ENCODE measurements at places on chromosomes 1 and 21. TPM values are rescaled to one million over a fixed set of nuclear protein-coding genes. Genes with fewer than 3 reads are reported as not detected.

The KCNK2 gene
- total RNA-seq: 22.6 TPM

The C1orf87 gene
- total RNA-seq: not detected

The SEMA4A gene
- total RNA-seq: 37.1 TPM

The CTH gene
- total RNA-seq: 22.2 TPM

GRCh38 chr1:101136739-101137138 lies 100.1 kb upstream of the S1PR1 start:
- H3K27ac ChIP-seq: no peak overlapping the region
- H3K36me3 ChIP-seq: no peaks in the 10 kb centered on the region
- no peaks in the 10 kb centered on the region for H3K27me3 ChIP-seq
- no peak for DNase-seq
- no peak overlapping the region for H3K4me3 ChIP-seq
- no peaks in the 10 kb centered on the region for H3K4me1 ChIP-seq

GRCh38 chr1:25689686-25690381 lies 73.2 kb downstream of the MAN1C1 start:
- no peak overlapping the region for H3K4me3 ChIP-seq
- no peak for DNase-seq
- no peaks in the 10 kb centered on the region for H3K36me3 ChIP-seq
- H3K4me1 ChIP-seq: peaks cover 22% of the 10 kb centered on the region

DNA sequence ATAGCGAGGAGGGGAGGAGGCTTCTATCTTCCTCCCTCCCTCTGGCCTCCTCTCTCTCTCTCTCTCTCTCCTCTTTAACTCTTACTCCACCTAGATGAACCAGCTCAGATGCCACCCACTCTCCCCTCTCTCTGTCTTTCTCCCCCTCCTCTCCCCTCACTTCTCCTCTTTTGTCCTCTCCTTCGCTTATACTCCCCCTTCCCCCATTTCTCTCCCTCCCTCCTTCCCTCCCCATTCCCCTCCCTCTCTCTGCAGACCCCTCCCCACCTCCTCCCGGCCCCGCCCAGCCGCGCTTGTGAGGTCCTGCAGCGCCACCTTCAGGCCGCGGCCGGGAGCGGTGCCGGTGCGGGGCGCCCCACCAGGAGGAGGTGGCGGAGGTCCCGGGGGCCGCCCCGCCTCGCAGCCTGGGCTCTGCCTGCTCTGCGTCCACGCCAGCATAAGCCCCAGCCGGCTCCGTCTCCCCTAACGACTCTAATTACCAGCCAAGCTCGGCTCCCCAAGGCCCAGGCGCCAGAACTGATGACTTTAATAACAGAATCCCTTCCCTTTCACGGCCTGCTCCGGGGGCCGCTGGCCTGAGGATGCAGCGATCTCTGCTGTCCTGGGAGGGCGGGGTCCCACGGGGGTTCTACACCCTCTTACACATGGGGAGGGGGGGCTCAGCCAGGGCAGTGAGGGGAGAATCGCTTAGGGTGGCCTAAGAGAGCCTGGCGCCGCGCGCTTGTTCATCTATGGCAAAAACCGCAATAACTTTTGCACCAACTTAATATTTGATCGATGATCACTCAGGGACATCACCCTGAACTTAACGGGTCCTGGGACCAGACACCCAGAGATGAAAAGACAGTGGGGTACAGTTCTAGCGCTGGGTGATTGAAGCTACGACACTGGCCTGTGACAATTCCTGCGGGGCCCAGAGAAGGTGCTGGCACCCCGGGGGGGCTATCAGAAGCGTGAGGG lies 637.3 kb downstream of the MATN1 start:
- no peaks in the 10 kb centered on the region for H3K27me3 ChIP-seq
- H3K36me3 ChIP-seq: no peaks in the 10 kb centered on the region
- no peak overlapping the region for H3K4me3 ChIP-seq
- peaks cover 6% of the 10 kb centered on the region for H3K4me1 ChIP-seq
- no peak overlapping the region for H3K27ac ChIP-seq

DNA sequence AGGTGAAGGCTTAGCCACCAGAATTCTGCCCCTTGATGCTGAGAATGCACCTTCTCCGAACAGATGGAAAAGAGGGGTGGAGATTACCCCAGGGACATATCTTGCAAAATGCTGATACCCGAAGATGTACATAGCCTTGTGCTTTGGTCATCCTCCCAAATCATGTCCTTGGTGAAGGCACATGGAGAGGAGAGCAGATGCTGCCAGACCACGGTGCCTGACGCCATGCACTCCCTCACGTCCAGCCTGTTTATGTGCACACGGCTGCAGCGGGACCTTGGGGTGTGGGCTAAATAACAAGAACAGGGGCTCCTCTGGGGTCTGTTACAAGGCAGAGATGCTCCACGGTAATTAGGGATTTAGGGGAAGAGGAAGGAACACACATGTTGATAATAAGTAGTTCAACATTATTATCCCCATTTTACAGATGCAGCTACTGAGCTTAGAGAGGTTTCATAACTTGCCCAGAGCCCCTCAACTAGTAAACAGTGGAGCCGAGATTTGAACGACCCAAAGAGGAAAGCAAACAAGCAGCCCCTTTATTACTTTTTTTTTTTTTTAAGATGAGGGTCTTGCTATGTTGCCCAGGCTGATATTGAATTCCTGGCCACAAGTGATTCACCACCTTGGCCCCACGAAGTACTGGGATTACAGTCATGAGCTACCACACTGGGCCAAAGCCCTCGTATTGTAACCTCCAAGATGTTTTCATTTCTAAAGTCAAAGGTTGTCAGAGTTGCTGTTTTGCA lies 12.9 kb downstream of the EPHX1 start:
- H3K36me3 ChIP-seq: peaks cover 4% of the 10 kb centered on the region
- no peak for DNase-seq
- H3K27ac ChIP-seq: peak overlapping the region; percentile 38
- no peaks in the 10 kb centered on the region for H3K27me3 ChIP-seq

GRCh38 chr1:178645157-178645807 lies 79.8 kb upstream of the RALGPS2 start:
- H3K36me3 ChIP-seq: no peaks in the 10 kb centered on the region
- H3K4me1 ChIP-seq: no peaks in the 10 kb centered on the region
- H3K27ac ChIP-seq: no peak overlapping the region
- H3K27me3 ChIP-seq: no peaks in the 10 kb centered on the region
- no peak for DNase-seq
- H3K4me3 ChIP-seq: no peak overlapping the region

GRCh38 chr21:43953021-43953420 lies 59.1 kb upstream of the TRAPPC10 start:
- no peaks in the 10 kb centered on the region for H3K4me1 ChIP-seq
- H3K36me3 ChIP-seq: no peaks in the 10 kb centered on the region
- no peak for DNase-seq
- H3K27ac ChIP-seq: no peak overlapping the region

GRCh38 chr1:243397613-243398321 lies 141.9 kb downstream of the SDCCAG8 start:
- H3K4me1 ChIP-seq: no peaks in the 10 kb centered on the region
- H3K36me3 ChIP-seq: no peaks in the 10 kb centered on the region
- no peak for DNase-seq
- no peaks in the 10 kb centered on the region for H3K27me3 ChIP-seq
- no peak overlapping the region for H3K27ac ChIP-seq
- H3K4me3 ChIP-seq: no peak overlapping the region

DNA sequence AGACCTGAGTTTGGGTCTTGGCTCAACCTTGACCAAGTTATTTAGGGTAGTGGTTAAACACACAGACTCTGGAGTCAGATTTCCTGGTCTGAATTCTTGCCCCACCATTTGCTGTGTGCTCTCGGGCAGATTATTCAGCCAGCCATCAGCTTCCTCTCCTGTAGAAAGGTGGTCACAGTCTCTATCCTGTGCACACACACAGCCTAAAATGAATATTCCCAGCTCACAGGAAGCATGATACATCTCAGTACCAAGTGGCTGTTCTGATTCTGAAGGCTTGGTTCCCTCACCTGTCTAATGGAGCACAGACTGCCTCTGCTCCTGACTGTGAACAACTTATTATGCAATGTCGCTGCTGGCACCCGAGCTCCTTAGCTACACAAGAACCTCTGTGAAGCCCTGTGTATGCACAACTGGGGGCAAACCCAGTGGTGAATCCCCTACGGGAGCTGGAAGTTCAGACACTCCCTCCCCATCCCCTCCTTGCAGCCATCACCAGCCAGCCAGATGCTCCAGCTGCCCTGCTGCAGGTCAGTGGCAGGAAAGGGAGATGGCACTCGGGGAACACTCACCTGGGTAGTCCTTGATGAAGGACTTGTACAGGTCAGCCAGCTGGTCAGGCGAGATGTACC lies 13.7 kb downstream of the ENO1 start:
- no peak for DNase-seq
- no peak overlapping the region for H3K27ac ChIP-seq
- H3K36me3 ChIP-seq: peaks cover 86% of the 10 kb centered on the region
- H3K27me3 ChIP-seq: no peaks in the 10 kb centered on the region

DNA sequence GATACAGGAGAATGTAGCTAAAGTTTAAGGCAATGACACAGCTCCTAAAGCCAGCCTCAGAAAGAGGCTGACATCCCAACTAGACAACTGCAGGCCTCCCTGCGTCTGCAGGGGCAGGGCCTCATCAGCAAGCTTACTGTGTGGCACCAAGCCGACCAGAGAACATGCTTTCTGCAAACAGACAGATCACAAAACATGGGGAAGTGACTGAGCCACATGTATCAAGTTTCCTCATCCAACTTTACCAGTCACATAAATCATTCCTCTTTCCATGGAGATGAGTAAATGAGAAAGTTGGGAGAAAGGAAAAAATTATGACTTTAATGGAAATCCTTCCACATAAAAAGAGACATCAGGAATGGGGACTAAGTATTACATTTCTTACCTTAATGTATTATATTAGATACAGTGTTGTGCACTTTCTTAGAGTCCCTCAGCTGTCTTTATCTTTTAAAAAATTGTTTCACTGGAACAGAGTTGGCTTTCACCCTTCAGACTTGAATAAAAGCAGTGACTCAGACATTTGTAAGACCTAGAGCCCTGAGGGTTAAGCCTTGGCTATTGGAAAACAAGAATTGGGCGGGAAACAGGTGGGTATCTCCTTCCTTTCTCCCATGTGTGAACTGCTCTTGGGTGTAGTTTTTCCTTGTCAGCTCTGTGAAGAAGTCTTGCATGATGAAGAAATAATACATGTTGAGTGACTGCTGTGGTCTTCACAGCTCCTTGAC lies 305.7 kb upstream of the SNX7 start:
- no peaks in the 10 kb centered on the region for H3K4me1 ChIP-seq
- no peaks in the 10 kb centered on the region for H3K36me3 ChIP-seq
- H3K27me3 ChIP-seq: no peaks in the 10 kb centered on the region
- no peak for DNase-seq
- no peak overlapping the region for H3K27ac ChIP-seq
